ENCODE measurements at places on chromosomes 16 and 17.
A peak's percentile ranks its signal among the peaks of the same experiment; 100 is the strongest.

- no peak for DNase-seq
Observed at GRCh38 chr17:41186872-41187271, 2.2 kb upstream of the KRTAP4-1 start.

DNA sequence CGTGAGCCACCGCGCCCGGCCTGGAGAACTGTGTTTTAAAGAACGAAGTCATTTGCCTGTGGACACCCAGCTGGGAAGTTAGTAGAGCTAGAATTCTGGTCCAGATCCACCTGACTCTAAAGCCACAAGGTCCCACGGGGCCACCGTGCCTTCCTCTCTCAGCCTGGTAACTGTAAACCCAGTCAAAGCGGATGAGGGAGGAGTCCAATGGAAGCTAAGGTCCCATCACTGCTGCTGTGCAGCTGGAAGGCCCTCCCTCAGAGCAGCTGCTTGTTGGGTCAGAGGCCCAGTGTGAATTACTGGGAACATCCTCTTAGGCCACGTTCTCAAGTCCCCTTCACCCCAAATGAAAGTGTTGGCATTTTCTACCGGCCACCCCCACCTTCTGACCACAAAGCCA, 48.8 kb upstream of the CACNG5 start:
- DNase-seq: no peak

DNA sequence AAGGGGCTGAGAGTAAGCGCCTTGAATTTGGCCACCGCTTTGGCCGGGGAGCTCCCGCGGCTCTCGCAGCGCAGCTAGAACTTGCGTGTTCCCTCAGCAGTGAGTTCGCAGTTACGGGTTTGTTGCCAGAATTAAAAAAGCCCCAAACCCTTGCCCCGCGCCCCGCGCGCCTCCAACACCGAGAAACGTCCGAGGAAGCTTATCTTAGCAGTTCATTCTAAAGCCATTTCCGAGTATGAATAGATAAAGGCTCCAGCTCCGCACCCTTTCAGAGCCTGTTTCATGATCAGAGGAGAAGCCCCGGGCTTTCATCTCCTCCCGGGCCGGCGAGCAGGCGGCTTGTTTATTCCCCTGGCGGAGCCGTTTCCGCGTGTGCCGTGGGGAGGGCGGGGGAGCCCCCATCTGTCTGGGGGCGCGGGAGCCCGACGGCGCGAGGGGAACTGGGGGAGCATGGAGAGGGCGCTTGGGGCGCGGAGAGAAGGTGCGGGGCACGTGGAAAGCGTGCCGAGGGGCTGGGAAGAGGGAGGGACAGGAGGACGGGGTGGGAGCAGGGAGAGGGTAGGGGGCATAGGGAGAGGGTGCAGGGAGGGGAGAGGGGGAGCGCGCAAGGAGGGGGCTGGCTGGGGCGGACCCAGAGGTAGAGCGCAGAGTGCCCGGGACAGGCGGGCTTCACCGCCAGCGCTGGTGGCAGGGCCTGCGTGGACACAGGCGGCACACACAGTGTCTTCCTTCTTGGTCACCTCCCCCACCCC, 9.9 kb downstream of the TBX4 start:
- DNase-seq: no peak

GRCh38 chr17:82302991-82303943, 14.1 kb downstream of the CD7 start:
- DNase-seq: no peak

- DNase-seq: no peak
Observed at GRCh38 chr16:57906382-57907316, 64.3 kb downstream of the CNGB1 start.

GRCh38 chr16:15777533-15778203, 79.2 kb downstream of the MYH11 start:
- peak; percentile 65 for DNase-seq

DNA sequence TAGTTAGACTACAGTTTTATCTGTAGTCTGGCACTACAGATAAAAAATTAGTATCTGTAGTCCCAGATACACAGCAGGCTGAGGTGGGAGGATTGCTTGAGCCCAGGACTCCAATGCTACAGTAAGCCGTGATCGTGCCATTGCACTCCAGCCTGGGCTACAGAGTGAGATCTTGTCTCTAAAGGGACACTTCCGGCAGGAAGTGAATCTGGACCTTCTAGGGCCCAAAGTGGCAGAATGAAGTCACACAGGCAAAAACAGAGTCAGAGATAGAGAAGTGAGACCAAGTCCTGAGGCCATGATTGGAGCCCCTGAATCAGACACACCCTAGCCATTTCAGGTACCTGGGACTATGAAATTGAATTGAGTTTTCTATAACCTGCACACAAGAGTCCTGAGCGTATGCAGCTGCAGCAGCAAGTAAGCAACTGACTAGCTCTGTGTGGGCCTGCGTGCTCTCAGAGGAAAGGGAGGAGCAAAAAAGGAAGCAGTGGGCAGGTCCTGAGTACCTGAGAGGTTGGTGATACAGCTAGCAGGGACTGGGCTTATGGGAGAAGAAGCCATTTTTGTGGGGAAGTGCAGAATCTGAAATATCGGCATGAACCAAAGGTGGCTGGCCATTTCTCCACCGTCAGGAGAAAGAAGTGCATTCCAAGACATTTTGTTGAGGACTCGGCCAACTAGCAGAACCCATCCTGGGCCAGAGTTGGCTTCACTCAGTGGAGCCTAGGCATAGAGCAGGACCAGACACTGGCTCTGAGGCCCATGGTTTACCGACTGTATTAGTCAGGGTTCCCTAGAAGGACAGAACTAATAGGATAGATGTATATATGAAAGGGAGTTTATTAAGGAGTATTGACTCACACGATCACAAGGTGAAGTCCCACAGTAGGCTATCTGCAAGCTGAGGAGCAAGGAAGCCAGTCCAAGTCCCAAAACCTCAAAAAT, 27.2 kb upstream of the BRD7 start:
- no peak for DNase-seq

Measured in Calu3 (cell line).